ENCODE measurements at places on chromosomes 1 and 21. TPM values are rescaled to one million over a fixed set of nuclear protein-coding genes. Genes with fewer than 3 reads are reported as not detected.

RBM11 gene
- total RNA-seq: 2.0 TPM

ESRRG gene
- total RNA-seq: 0.33 TPM

DNAJC6 gene
- 4.7 TPM for total RNA-seq

OR2T11 gene
- total RNA-seq: not detected

PTCH2 gene
- under 0.01 TPM for total RNA-seq

TOR3A gene
- total RNA-seq: 49.8 TPM

TIE1 gene
- total RNA-seq: 0.98 TPM

Data from mesangial cell (primary cell).